ENCODE measurements at places on chromosomes 13 and 19.

GRCh38 chr13:93058301-93058700 lies 168.3 kb upstream of the GPC6 start:
- H3K4me3 ChIP-seq, result no peak overlapping the region
- no peak for DNase-seq
- H3K4me1 ChIP-seq, result no peaks in the 10 kb centered on the region
- no peaks in the 10 kb centered on the region for H3K36me3 ChIP-seq
- no peak overlapping the region for H3K27ac ChIP-seq

- no peaks in the 10 kb centered on the region for H3K36me3 ChIP-seq
- no peaks in the 10 kb centered on the region for H3K4me1 ChIP-seq
- no peak overlapping the region for H3K27ac ChIP-seq
- DNase-seq, result no peak
- H3K4me3 ChIP-seq, result no peak overlapping the region
Observed at GRCh38 chr13:95858286-95859075, 181.5 kb downstream of the DNAJC3 start.

GRCh38 chr19:3366753-3367627 lies 607 bp downstream of the NFIC start:
- no peaks in the 10 kb centered on the region for H3K36me3 ChIP-seq
- no peak overlapping the region for H3K27ac ChIP-seq
- peaks cover 30% of the 10 kb centered on the region for H3K27me3 ChIP-seq
- DNase-seq, result no peak
- peaks cover 20% of the 10 kb centered on the region for H3K4me1 ChIP-seq
- no peak overlapping the region for H3K4me3 ChIP-seq

GRCh38 chr19:29538146-29538545 lies 12.4 kb downstream of the VSTM2B start:
- H3K4me3 ChIP-seq, result no peak overlapping the region
- DNase-seq, result no peak
- no peaks in the 10 kb centered on the region for H3K4me1 ChIP-seq
- H3K27me3 ChIP-seq, result peaks cover 7% of the 10 kb centered on the region
- no peak overlapping the region for H3K27ac ChIP-seq

- H3K4me1 ChIP-seq, result peaks cover 16% of the 10 kb centered on the region
Observed at GRCh38 chr13:110881839-110882627, 32.8 kb downstream of the ANKRD10 start.

GRCh38 chr13:75620020-75620419 lies 16.1 kb upstream of the LMO7 start:
- no peak overlapping the region for H3K27ac ChIP-seq
- no peaks in the 10 kb centered on the region for H3K4me1 ChIP-seq
- H3K36me3 ChIP-seq, result peaks cover 4% of the 10 kb centered on the region

- peaks cover 4% of the 10 kb centered on the region for H3K27me3 ChIP-seq
- peaks cover 41% of the 10 kb centered on the region for H3K36me3 ChIP-seq
- peak overlapping the region; percentile 95 for H3K27ac ChIP-seq
- DNase-seq, result peak; percentile 46
- H3K4me3 ChIP-seq, result peak overlapping the region; percentile 90
- H3K4me1 ChIP-seq, result peaks cover 81% of the 10 kb centered on the region
Observed at GRCh38 chr13:79481685-79482052, 714 bp downstream of the NDFIP2 start.

- H3K4me1 ChIP-seq, result peaks cover 4% of the 10 kb centered on the region
- DNase-seq, result no peak
- peaks cover 43% of the 10 kb centered on the region for H3K27me3 ChIP-seq
- no peak overlapping the region for H3K27ac ChIP-seq
Observed at GRCh38 chr19:17679526-17680229, 8.5 kb downstream of the UNC13A start.

- DNase-seq, result no peak
- no peaks in the 10 kb centered on the region for H3K27me3 ChIP-seq
- no peak overlapping the region for H3K4me3 ChIP-seq
- H3K36me3 ChIP-seq, result no peaks in the 10 kb centered on the region
Observed at GRCh38 chr13:39895254-39895653, 239.8 kb downstream of the COG6 start.

DNA sequence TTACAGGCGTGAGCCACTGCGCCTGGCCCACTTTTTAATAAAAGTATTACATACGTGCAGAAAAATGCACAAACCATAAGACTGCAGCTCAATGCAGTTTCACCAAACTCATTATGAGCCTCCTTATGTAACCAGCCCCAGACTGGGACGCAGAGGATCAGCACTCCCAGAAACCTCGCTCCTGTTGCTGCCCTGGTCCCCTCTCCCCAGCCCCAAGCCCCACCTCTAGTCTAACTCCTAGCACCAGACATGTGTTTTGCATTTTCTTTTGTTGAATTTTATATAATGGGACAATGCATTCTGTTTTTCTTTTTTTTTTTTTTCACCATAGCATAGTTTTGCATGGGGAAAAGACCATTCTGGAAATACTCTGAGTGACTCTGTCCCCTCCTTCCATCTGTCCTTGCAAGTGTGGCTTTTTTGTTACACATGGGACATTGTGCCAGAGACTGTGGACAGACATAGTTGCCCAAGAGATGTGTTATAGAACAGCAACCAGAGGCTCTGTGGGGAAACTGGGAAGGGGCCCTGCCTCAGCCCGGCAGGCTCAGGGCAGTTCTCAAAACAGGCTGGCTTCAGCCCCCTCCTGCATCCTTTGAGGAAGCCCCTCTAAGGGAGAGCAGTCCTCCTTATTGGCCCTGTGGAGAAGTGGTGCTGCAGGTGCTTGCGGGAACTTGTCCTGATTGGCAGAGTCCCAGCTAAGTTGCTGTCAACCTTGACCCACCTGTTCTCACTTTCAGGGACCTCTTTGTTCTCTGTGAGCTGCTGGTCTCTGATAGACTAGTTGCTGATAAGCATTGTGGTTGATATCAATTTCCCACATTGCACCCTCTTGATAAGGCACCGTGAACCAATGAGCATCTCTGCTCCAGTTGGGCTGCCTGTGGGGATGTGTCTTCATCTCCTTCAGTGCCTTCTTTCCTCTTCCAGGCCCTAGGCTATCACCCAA lies 13.8 kb upstream of the OLFM4 start:
- H3K4me1 ChIP-seq, result no peaks in the 10 kb centered on the region
- H3K27ac ChIP-seq, result no peak overlapping the region
- no peak overlapping the region for H3K4me3 ChIP-seq
- H3K36me3 ChIP-seq, result no peaks in the 10 kb centered on the region
- H3K27me3 ChIP-seq, result peaks cover 7% of the 10 kb centered on the region

DNA sequence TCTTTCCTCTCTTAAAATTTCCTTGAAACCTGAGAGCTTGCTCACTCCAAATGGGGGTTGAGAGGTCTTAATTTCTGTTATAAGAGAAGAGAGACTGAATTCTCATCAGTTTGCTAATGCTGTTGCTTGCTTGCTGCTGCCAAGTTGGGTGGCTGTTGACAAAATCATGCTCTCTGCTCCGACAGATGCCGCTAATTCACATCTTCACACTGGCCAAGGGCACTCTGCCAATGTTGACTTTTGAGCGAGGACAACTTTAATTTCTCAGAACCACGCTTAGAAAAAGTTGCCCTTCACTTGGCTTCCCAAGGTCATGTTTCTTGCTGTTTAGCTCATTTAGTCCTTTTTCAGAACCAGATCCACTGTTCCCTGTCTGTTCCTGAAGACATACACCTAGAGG lies 402.9 kb downstream of the HS6ST3 start:
- H3K27ac ChIP-seq, result no peak overlapping the region
- H3K27me3 ChIP-seq, result no peaks in the 10 kb centered on the region
- H3K36me3 ChIP-seq, result no peaks in the 10 kb centered on the region
- no peak for DNase-seq
- H3K4me1 ChIP-seq, result no peaks in the 10 kb centered on the region

GRCh38 chr19:46520616-46521015 lies 24.9 kb upstream of the PNMA8B start:
- no peak overlapping the region for H3K4me3 ChIP-seq
- no peak for DNase-seq
- H3K4me1 ChIP-seq, result peaks cover 26% of the 10 kb centered on the region
- H3K27ac ChIP-seq, result no peak overlapping the region
- peaks cover 7% of the 10 kb centered on the region for H3K36me3 ChIP-seq
- peaks cover 3% of the 10 kb centered on the region for H3K27me3 ChIP-seq

- peak overlapping the region; percentile 39 for H3K4me3 ChIP-seq
- peaks cover 23% of the 10 kb centered on the region for H3K4me1 ChIP-seq
- no peak overlapping the region for H3K27ac ChIP-seq
- peaks cover 17% of the 10 kb centered on the region for H3K36me3 ChIP-seq
- H3K27me3 ChIP-seq, result peaks cover 40% of the 10 kb centered on the region
Observed at GRCh38 chr19:55086730-55087541, 11.3 kb downstream of the EPS8L1 start.

DNA sequence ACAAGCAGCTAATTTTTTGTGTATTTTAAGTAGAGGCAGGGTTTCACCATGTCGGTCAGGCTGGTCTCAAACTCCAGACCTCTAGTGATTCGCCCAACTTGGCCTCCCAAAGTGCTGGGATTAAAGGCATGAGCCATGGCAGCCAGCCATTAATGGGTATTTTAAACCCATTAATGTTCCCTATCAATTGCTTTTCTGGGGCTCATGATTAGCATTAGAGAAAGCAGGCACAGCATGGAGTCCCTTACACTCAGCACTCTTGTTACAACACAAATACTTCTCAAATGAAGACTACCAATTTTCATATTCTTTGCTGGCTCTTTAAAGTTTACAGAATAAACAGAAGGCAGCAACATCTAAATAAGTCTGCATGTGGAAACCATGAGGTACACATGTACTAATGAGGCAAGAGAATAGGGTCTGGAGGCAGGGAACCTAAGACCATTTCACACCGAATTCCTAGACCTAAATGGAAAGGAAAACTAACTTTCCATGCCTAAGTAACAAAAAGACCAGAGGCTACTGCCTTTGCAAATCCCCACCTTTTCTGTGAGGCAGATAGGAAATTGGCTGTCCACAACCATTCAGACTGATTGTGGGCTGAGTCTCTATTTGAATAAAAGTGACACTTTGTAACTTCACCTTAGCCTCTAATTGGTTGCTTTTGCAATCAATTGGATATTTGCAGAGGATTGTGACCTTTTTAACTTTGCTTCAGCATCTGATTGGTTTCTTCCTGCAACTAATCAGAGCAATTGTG lies 21.2 kb downstream of the ZNF675 start:
- no peak for DNase-seq
- H3K27ac ChIP-seq, result no peak overlapping the region
- peaks cover 78% of the 10 kb centered on the region for H3K36me3 ChIP-seq
- no peaks in the 10 kb centered on the region for H3K27me3 ChIP-seq
- H3K4me3 ChIP-seq, result no peak overlapping the region

DNA sequence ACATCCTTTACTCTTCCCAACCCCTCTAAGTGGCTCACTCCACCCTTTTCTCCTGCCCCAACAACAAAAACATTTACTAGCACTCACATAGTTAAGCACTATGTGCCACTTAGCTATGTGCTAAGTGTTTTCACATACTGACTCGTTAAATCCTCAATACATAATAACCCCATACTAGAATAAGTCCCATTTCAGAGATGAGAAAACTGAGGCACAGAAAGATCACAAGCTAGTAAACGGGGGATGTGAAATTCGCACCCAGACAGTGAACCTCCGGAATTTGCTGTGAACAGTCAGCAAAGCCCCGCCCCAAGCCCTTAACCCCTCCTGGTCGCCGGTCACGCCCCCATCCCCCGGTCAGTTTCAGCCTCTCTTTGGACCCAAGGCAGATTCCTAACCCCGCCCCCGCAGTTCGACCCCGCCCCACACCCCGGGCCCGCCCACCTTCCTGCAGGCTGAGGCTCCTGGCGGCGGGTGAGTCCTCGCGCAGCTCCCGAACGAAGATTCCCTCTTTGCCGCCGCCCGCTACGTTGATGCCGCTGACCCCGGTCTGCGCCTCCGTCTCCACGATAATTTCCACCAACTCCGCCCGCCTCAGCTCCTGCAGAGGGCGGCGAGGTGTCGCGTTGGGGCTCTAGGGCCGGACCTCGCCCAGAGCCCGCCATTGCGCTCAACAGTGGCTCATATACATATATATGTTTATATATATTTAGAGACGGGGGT lies 9.8 kb downstream of the PRX start:
- peak; percentile 80 for DNase-seq
- H3K4me1 ChIP-seq, result peaks cover 21% of the 10 kb centered on the region
- no peaks in the 10 kb centered on the region for H3K36me3 ChIP-seq
- H3K4me3 ChIP-seq, result peak overlapping the region; percentile 83

- peak; percentile 87 for DNase-seq
- H3K27me3 ChIP-seq, result no peaks in the 10 kb centered on the region
- peaks cover 29% of the 10 kb centered on the region for H3K36me3 ChIP-seq
- peak within 1 kb of the TSS; percentile 83 for H3K27ac ChIP-seq
Observed at GRCh38 chr19:21396893-21397572, at the start of gene ZNF493. ZNF493 (plus strand) TSS chr19:21397133; CDS start chr19:21397238, 105 bp downstream.

GRCh38 chr13:33997574-33997973 lies 179.6 kb downstream of the RFC3 start:
- no peak overlapping the region for H3K4me3 ChIP-seq
- no peak overlapping the region for H3K27ac ChIP-seq
- no peaks in the 10 kb centered on the region for H3K36me3 ChIP-seq
- DNase-seq, result no peak
- no peaks in the 10 kb centered on the region for H3K4me1 ChIP-seq

DNA sequence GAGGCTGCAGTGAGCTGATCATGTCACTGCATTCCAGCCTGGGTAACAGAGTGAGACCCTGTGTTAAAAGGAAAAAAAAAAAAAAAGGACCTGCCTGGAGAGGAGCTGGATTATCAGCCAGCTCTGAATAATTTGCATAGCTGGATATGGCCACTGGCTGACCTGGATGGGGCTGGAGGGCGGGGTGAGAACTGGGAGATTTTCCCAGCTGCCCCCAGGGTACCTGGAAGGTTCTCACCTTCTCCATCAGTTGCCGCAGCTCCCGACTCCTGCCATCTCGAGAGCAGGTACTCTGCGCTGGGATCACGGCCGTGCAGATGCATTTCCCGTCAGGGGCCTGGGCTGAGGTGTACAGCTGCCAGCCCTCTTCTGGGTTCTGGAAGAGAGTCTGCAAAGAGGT lies 25.3 kb downstream of the PIN1 start:
- H3K36me3 ChIP-seq, result peaks cover 7% of the 10 kb centered on the region
- H3K4me3 ChIP-seq, result no peak overlapping the region
- H3K4me1 ChIP-seq, result peaks cover 78% of the 10 kb centered on the region

DNA sequence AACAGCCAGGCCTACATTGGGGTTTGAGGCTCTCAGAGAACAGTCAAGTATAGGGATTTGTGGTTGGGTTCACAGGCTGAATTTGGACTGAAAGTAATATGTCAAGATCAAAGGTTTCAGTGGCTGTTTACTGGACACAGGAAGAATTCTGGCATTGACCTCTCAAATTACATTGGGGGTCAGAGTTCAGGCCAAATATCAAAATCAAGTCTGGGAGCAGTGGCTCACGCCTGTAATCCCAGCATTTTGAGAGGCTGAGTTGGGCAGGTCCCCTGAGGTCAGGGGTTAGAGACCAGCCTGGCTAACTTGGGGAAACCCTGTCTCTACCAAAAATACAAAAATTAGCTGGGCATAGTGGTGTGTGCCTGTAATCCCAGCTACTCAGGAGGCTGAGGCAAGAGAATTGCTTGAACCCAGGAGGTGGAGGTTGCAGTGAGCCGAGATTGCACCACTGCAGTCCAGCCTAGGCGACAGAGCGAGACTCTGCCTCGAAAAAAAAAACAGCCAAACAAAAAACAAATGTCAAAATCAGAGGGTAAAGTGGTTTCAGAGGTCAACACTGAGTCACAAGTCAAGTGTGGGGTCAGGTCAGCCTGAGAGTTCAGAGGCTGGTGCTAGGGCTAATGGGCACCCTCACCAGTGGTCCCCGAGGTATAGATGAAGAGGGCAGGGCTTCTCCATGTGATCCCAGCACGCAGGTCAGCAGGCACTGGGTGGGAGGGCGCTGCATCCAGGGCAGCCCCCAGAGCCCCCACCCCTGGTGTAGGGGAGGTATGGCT lies 1.5 kb downstream of the SLC27A5 start:
- no peaks in the 10 kb centered on the region for H3K27me3 ChIP-seq
- peaks cover 10% of the 10 kb centered on the region for H3K36me3 ChIP-seq
- no peak for DNase-seq
- no peak overlapping the region for H3K27ac ChIP-seq
- no peak overlapping the region for H3K4me3 ChIP-seq

GRCh38 chr19:52007451-52007805 lies 583 bp downstream of the ZNF615 start:
- H3K27ac ChIP-seq, result peak overlapping the region; percentile 94
- no peaks in the 10 kb centered on the region for H3K27me3 ChIP-seq
- peak overlapping the region; percentile 94 for H3K4me3 ChIP-seq
- H3K4me1 ChIP-seq, result peaks cover 20% of the 10 kb centered on the region

Data from activated T-helper 1 cell treated with anti-CD3 and anti-CD28 coated beads, Interleukin-12 subunit alpha, Interleukin-12 subunit beta, Interleukin-2, Interleukin-4 antibody, amounts not matched to agents 30 ng/mL and 10 ng/mL and 1 ng/mL, durations not matched to agents 14 hours and 24 hours and 36 hours (primary cell).